ENCODE measurements at places on chromosomes 2 and 18.

DNA sequence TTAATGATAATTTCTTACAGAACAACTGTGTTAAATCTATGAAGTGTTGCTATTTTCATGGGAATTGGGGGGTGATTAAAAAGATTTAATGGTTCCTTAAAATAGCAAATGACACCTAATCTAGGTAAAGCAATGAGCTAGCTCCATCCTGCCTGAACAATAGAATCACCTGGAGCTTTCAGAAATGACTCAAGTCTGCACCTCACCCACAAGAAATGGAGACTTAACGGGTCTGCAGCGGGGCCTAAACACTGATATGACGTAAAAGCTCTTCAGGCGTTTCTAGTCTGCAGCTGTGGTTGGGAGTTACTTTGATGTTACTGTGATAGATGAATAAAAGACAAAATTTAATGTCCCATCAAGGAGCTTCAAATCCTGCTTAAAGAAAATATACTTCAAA, 328.2 kb downstream of the RND3 start:
- no peak for DNase-seq

DNA sequence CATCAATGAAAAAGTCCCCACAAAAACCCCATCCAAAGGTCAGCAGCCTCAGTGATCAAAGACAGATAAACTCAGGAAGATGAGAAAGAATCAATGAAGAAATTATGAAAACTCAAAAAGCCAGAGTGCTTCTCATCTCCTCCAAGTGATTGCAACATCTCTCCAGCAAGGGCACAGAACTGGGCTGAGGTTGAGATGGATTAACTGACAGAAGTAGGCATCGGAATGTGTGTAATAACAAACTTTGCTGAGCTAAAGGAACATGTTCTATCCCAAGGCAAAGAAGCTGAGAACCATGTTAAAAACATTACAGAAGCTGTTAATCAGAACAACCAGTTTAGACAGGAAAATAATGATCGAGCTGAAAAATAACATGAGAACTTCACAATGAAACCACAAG, 442.8 kb upstream of the SYT4 start:
- no peak for DNase-seq

DNA sequence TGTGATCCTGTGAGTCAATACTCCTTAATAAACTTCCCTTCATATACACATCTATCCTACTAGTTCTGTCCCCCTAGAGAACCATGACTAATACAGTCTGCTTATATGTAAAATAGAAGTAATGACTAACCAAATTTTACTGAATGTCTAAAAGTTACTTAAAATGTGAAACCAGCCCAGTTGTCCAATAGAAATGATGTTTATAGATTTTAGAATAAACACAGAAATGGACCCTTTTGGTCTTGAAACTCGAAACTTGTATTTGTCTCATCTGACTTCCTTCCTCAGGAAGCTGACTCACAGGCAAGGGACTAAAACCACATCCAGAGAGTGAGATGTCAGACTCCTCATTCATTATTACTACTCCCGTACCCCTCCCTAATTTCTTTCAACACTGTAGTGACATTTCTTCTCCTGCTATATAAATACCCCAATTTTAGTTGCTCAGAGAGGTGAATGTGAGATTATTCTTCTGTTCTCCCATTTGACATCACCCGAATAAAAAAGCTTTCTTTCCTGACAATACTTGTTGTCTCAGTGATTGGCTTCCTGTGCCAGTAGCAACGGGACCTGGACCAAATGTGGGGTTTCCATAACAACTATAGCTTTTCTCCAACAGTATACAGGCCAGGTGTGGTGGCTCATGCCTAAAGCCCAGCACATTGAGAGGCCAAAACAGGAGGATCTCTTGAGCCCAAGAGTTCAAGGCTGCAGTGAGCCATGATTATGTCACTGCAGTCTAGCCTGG, 486.0 kb downstream of the ERBB4 start:
- DNase-seq = no peak

DNA sequence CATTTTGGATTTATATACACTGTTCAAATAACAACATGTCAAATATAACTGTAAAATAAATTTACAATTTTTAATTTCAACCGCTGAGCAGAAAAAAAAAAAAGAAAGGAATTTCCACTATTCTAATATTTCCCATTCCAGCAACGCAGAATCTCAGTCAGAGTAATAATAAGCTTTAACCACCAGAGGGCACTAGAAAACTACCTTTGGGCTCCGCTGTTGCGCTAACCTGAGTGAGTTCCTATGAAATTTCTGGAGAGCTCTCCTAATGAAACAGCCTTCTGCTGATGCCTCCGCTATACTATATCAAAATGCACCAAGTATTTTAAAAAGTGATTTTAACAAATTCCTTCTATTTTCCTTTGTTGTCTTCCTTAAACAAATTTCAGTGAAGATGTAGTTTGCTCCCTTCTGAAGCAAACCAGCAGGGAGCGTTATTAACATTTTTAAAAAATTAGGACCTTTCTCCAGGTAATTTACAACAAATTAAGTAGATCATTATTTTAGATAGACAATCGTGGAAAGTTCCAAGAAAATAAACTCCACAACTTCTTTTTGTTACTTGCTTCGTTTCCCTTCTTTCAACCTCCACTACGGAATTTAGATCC, 23.0 kb downstream of the ERMN start:
- DNase-seq = peak; percentile 71

Data from CD14-positive monocyte (primary cell).